ENCODE measurements at places on chromosomes 11 and 22.

DNA sequence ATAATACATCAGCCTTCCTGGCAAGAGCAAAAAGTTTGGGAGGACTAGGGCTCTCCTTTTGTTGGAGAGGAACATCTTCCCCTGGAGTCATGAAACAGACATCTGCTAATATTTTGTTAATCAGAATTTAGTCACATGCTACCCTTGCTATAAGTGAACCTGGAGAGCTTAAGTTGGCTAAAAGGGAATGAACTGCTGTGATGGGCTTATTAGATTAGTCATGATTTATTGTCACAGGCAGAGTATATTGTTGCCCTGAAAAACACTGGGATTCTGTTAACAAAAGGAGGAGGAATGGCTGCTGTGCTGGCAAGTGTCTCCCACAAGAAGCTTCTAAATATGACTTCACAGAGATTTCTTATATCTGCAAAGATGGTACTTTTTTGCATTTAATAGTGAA lies 16.0 kb downstream of the TCP11L1 start:
- no peak for DNase-seq

- no peak for DNase-seq
Observed at GRCh38 chr22:42163515-42163914, 32.9 kb upstream of the CYP2D6 start.

- peak; percentile 64 for DNase-seq
Observed at GRCh38 chr22:35582861-35583670, 34.1 kb downstream of the MB start.

GRCh38 chr11:932435-932834 lies 6.8 kb downstream of the AP2A2 start:
- peak; percentile 26 for DNase-seq

GRCh38 chr11:3962406-3962840 lies 107.0 kb downstream of the STIM1 start:
- no peak for DNase-seq

- peak; percentile 55 for DNase-seq
Observed at GRCh38 chr11:106619320-106619990, 398.8 kb downstream of the GUCY1A2 start.

GRCh38 chr11:56906683-56907148 lies 82.0 kb upstream of the OR5AK2 start:
- no peak for DNase-seq

DNA sequence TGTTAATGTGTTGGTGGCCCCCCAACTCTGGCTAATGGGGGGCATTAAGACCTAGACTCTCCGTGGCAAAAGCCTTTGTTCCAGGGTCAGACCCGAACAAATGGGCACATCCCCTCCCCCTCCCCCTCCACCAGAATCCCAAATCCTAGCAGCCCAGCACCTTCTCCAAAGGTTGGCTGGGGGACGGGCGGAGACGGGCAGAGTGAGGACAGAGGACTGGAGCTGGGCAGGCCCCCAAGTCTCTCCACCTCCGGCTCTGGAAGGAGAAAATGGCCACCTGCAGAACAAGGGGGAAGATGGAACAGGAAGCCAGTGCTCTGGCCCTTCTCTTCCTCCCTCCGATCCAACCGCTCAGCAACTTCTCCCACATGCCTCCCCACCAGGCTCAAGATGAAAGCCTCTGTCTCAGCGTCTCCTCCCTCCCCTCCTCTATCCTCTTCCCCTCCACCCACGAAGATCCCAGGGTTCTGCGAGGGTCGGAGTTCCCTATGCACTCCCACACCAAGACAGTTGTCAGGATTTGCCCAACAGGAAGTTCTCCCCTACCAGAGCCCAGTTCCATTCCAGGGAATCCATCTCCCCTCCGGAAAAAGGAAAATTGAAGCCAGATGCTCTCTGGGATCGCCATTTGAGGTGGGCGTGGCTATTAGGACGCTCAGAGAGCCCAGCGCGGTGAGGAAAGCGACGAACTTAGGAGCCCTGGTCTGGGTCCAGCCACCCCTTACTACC lies 20.1 kb downstream of the ADA2 start:
- DNase-seq = peak; percentile 82

DNA sequence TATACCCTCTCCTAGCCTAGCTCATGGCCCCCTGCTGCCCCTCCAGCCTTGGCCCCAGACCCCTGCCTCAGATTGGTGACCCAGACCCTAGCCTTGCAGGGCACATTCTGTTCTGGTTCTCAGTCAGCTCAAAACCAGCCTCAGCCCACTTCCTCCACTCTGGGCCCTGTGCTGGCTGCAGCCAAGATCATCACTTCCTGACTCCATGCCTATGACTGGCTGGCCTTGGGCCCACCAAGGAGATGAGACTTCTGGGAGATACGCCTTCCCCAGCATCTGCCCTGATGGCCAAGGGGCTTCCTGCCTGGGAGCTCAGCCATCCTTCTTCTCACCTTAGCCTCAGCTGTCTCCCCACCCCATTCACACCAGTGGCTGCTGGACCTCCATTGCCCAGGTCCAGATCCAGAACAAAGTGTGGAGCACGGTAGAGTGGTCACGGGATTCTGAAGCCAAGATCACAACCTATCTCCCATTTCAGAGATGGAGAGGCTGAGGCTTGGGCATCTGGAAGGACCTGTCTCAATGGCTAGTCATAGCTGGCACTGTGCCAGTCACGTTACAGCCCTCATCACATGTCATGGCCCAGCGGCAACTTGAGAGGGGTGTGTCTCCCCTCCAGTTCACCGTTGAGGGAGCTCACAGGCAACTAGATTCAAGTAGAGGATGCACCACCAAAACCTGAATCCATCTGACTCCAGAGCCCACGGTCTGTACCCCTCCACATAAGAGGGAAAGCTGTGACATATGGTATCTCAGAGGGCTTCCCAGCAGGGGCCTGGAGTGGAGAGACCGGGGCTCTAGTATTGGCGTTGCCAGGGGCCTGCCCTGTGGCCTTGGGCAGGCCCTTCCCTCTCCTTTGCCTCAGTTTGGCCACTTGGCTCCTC lies 43.0 kb upstream of the KLHL35 start:
- DNase-seq = peak; percentile 53

DNA sequence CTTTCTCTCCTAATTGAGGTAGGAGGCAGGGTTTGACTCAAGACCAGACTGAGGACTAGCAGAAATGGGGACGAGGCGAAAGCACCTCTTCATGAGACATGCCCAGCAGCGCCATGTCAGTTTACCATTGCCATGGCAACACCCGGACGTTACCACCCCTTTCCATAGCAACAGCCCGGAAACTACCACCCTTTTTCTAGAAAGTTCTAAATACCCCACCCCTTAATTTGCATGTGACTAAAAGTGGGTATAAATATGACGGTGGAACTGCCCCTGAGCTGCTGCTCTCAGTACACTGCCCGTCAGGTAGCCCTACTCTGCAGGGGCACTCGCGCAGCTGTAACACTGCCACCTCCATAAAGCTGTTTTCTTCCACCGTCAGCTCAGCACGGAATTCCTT lies 5.9 kb upstream of the RAC2 start:
- DNase-seq = no peak

DNA sequence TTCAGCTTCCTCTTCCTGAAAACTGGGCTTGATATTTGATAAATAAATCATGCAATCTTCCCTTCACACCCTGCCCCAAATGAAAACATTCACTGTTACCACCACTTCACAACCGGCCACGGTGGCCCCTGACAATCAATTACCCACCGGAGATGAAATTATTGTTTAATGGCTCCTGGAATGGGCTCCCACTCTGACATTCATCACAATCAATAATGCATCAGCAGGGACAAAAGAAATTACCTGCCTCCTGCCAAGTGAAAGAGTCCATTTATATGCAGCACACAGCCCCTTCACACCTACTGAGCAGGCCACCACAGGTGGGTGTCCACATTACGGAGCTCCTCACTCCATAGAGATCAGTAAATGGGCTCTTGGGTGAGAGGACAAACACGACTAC lies 193.5 kb upstream of the SNX19 start:
- no peak for DNase-seq

DNA sequence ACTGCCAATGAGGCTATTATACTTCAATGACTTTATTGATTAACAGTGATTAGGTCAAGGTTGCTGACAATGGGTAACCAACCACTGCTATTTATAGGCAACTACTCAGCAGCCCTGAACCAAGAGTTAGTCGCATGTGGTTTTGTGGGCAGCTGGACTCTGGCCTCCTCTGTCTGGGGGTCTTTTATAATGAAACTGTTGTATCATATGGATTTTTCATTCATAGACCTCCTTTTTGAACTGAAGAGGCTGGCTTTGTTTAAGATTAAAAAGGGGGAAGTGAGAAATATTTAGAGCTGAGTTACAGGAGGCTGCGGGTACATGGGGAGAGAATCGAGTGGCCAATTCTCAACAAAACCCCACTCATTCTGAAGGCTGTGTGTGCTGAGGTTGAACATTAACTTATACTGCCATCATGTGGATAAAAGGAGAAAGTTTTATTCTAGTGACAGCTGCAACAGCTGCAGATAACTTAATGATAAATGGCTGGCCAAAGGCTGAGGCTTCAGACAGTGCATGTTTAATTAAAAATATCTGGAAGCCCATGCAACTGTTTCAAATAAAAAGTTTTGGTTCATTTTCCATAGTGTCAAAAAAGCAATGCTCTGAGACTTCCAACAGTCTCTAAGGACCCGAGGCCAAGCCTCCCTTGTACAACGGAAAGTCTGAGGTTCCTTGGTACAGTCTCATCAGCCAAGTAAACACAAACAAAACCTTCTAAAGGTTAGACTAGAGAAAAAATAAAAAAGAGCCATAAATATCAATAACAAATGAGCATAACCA lies 682.6 kb downstream of the KCNA4 start:
- peak; percentile 85 for DNase-seq

DNA sequence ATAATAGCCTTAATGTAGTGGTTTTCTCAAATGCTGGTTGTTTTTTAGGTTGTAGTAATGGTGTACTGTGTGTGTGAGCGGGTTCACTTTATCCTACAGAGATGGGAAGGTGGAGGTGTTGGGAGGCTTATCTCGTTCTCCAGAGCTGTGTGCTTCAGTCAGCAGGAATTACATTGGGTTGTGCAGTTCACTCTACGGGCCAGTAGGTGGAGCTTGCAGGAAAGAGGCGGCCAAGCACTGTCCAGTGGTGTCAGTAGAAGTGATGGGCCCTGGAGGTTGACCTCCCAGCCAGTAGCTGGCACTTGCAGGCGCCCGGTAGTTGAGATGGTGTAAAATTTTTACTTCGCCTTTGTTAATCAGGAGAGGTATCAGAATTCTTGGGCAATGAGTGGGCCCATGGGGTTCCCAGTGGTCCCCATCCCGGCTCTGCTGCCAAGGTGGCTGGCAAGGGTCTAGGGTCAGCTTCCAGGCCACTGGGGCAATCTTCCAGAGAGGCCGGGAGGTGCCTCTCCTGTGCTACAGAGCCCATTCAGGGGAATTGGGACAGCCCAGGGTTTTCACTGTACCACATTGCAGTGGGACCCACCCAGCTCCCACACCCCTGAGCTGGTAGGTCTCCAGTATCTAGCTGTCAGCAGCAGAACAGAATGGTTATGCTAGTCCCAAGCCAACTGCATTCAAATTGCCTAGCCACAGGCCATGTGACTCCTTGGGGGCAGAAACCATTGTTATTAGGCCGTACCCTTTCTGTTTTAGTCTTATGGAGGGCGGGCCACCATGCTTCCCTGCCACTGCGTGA lies 43.9 kb downstream of the BIRC2 start:
- DNase-seq = peak; percentile 57

DNA sequence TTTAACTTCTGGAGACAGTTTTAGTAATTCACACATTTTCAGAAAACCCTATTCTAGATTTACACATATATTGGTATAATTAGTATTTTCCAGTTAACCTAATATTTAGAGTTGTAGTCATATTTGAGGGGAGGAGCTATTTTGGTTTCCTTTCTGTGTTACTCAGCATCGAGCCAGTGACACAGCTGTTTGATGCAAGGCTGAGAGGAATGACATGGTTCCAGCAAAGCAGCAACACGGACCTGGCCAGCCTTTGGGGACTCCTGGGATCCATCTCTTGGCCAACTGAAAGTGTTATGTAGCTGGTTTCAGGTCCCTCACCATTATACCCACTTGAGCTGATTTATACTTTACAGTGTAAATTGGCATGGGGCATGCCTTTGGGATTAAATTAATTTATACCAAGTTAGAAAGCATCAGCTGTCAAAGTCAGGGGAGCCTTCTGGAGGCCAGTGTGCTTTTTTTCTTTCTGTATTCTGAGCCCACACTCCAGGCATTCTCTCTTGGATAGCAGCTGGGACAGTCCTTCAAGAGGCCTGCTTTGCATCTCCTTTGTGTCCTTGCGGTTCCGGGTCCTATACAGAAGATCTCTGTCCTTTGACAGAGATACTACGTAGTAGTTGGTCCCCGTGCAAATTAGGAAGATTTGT lies 91.3 kb upstream of the SLC25A18 start:
- DNase-seq = peak; percentile 4

GRCh38 chr11:108069947-108070346 lies 51.4 kb upstream of the ACAT1 start:
- DNase-seq = peak; percentile 58

GRCh38 chr11:70861559-70861958 lies 390.8 kb downstream of the SHANK2 start:
- no peak for DNase-seq

- DNase-seq = no peak
Observed at GRCh38 chr22:44919691-44920090, 90.1 kb downstream of the PHF21B start.

DNA sequence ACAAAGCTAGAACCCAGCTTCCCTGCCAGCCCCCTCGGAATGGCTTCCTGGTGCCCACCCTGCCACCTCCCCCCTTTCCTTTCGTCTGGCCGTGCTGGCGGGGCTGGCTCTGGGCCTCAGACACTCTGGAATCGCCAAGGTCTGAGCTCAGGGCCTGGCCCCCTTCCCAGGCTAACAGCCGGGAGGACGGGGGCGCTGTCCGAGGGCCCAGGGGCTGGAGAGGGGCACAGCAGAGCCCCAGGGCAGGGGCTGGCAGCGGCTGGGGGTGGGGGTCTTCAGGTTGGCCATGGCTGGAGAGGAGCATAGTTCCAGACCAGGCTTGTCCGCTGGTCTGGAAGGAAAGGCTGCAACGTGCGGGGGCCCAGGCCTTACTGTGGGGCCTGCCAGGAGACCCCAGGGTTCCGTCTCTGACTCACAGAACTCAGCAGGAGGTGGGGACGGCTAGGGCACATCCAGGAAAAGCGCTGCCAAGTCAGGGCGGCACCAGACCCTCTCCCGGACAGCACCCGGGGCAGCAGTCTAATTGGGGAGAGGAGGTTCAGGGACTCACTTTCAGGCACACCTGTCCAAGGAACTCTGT lies 861 bp upstream of the LTBP3 start:
- peak; percentile 64 for DNase-seq

DNA sequence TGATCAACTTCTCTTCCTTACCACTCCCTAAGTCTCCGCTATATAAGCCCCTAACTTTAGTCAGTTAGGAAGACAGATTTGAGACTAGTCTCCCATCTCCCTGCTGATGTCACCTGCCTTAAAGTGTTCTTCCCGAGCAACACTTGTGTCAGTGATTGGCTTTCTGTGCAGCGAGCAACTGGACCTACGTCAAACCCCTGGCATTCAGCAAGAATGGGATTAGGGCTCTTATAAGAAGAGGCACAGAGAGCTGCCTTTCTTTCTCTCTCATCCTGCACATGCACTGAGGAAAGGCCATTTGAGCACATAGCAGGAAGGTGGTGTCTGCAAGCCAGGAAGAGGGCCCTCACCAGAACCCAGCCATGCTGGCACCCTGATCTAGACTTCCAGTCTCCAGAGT lies 116.6 kb upstream of the THY1 start:
- DNase-seq = no peak

All from fibroblast of upper back skin (primary cell).